ENCODE measurements at places on chromosomes 1 and 21.

DNA sequence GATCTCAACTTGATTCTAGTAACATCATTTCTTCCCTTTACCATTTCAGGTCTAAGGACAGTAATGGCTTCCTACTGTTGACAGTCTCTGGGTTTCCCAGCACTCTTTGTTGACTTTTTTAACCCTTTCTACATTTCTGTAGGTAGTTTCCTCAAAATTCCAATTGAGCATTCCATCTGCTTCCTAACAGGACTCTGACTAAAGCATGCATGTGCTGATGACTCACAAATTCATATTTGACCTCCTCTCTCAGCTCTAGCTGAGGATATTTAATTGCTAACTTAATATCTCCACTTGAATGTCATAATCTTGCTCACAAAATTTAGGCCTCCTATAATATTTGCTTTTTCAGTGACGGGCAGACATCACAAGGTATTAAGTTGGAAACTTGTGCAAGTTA, 93.3 kb upstream of the ZNHIT6 start:
- no peak for DNase-seq

DNA sequence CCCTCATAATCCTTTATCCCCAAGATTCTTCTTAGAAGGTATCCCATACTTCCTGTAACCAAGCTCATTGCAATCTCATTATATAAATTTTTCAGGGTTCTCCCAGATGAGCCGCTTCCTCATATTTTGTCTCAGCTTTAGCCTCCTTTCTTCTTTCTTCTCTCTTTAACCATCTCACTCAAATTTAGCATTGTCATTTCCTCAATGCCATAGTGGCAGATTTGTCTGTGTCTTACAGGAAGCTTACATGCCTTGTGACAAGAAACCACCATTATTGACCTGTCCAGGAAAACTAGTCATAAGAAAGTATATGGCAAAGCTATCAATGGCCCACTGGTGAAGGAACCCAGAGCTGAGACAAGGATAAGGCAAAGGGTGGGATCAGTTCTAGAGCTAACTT, 6.0 kb upstream of the FCRL2 start:
- DNase-seq: no peak

- no peak for DNase-seq
Observed at GRCh38 chr1:65027666-65028358, 61.5 kb upstream of the JAK1 start.

DNA sequence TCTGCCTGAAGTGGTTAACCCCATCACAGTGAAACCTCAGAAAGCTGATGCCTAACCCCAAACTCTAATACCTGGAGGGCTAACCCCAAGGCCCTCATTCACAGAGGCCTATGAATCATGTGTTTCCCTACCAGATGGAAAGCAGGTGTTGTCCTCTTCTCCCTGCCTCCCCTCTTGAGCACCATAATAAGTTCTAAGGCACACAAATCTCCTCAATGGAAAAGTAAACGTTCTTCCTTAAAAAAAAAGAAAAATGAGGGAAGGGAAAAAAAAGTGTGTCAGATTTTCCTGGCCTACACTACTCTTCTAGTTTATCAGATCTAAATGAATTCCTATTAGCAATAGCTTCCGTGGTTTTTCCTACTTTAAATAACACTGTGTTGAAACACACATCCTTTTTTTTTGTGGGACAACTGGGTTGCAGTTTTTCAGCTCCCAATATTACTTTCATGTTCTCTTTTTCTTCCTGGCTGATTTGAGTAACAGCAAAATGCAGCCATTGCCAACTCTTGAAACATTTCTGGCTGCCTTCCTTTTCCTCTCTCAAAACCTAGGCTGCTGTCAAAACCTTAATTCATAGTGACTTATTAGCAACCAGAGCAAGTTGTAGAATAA, 43.2 kb downstream of the SLC44A3 start:
- DNase-seq: no peak

- no peak for DNase-seq
Observed at GRCh38 chr1:115211071-115211745, 121.9 kb upstream of the TSPAN2 start.

DNA sequence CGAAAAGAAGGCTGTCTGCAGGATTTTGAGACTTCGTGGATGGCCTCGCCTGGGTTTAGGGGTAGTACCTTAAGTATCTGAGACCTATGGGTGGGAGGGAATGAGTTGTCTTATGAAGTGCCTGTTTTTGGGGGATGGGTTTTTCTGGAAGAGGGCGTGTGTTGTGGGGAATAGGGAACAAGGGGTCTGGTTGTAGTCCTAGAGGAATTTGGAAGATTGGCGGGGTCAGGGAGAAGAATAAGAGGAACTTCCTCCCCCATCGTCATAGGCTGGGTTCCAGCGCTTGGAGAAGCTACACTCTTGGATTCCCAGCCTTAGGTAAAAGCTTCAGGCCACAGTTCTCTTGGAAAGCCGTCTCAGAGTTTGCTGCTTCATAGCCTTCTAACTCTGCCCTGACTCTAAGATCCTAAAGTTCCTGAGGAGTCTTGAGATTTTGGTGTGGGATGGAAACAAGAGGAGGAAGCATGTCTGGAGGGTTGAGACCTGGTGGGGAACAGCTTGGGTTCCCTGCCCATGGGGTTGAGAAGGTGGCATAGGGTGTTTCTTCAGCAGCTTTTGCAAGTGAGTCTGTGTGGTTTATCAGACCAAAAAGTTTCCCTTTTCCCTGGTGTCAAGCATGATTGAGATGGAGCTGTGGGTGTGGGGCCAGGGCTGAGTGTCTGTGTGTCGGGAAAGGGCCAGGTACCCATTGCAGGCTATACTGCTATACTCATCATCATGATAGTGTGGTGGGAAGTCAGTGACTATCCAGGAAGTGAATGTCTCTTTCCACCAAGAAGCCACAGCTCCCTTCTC, 1.8 kb downstream of the VANGL2 start:
- DNase-seq: no peak

DNA sequence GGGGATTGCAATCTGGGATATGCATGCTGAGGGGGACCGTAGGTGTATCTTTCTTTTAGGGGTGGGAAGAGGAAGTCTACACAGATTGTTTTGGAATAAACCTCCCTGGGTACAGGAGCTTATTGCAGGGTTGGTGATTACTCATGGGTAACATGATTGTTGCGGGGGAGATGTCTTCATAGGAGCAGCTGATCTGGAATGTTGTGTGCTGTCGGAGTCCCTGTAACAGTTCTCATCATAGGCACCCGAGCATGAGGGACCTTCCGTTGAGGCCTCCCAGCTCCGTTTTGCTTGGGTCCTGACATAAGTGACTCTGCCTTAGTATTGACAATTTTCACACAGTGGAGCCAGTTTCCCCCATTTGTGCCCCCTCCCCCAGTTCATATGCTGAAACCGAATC, 4.2 kb upstream of the PRXL2B start:
- DNase-seq: no peak

GRCh38 chr1:14167884-14168283, 430.6 kb upstream of the KAZN start:
- no peak for DNase-seq

DNA sequence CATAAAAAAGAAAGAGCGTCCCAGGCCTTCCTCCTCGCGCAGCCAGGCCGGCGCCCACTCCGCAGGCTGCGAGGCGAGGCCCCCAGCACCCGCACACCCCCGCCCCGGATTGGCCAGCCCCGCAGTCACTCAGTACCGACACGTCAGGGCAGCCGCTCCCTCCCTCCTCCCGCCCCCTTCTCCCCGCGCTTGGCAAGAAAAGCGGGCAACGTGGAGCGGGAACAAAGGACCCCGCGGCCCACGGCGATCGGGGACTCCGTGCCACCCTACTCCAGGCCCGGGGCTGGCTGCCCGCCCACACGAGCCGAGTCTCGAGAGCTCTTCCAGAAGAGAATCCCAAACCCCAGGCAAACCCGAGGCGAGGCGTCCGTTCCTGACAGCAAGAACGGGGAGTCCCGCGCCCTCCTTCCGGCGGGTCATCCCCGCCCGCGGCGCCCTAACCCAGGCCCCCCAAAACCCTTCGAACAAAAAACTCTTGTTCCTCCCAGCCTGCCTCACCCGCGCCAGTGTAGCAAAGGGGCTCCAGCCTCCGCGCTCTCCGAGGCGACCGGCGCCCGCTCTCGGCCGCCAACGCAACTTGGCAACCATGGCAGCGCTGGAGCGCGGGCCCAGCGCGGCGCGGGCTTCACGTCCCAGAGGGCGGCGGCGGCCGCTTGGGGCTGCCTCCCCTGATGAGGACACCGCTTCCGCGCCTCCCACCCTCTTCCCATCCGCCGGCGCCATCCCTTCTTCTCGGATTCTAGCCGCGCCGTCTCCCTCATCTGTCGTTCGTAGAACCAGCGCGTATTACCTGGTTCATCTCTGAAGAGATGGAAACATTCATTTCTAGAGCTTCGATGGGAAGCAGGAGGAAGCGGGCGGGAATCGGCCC, 645 bp downstream of the IVNS1ABP start:
- DNase-seq: peak; percentile 41

GRCh38 chr1:72278461-72278860, 3.9 kb downstream of the NEGR1 start:
- no peak for DNase-seq

DNA sequence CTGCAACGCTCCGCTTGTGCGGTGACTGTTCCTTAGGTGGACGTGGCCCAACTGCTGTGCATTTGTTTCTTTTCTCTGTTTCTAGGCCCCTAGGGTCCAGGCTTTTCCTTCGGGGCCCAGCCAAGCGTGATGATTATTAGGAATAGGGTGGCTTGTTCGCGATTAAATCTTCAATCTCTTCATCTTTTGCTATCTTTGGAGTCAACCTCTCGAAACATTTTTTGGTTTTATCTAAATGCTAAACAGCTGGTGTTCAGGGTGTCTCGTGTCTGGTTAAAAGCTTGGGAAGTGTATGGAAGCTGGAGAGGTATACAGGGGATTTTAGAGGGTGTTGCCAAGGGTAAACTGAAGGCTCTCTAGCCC, 844 bp upstream of the PLD5 start:
- DNase-seq: no peak

- no peak for DNase-seq
Observed at GRCh38 chr1:41574842-41575241, 90.4 kb upstream of the EDN2 start.
